HT-29 (cell line): ENCODE measurements at places on chromosomes 2 and 18. TPM values are rescaled to one million over a fixed set of nuclear protein-coding genes. Genes with fewer than 3 reads are reported as not detected.
A peak's percentile ranks its signal among the peaks of the same experiment; 100 is the strongest.

The MALL gene
- total RNA-seq: 82.0 and 83.0 TPM in 2 replicates

The NRP2 gene
- total RNA-seq: 1.1 and 1.2 TPM in 2 replicates

The DCDC2C gene
- total RNA-seq: not detected in 2 replicates

The SIX3 gene
- not detected in 2 replicates for total RNA-seq

DNA sequence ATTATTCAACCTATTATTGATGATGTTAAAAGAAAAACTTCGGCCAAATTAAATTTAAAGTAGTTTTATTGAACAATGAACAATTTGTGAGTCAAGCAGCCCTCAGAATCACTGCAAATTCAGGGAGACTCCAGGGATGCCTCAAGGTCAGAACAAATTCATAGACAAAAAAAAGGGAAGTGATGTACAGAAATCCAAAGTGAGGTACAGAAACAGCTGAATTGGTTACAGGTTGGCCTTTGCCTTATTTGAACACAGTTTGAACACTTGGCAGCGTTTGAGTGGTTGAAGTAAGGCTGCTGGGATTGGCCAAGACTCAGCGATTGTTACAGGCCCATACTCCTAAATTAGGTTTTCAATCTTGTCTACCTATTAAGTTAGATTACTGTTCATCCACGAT, 47.4 kb upstream of the DSG1 start:
- DNase-seq: no peak

DNA sequence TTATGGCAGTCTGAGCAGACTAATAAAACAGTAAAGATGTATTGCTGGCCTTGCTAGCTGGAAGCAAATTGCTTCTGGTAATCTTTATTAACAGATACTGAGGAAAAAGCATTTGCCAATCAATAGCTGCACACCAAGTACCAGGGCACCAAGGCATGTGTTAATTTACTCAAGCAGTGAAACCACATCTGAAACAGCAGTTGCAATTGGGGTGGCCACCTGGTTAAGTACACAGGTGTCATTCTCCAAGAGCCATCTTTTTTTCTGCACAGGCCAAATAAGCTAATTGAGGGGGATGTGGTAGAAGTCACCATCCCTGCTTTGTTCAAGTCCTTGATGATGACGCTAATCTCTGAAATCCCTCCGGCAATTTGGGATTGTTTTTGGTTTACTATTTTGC, 8.6 kb upstream of the SEH1L start:
- no peak for DNase-seq

DNA sequence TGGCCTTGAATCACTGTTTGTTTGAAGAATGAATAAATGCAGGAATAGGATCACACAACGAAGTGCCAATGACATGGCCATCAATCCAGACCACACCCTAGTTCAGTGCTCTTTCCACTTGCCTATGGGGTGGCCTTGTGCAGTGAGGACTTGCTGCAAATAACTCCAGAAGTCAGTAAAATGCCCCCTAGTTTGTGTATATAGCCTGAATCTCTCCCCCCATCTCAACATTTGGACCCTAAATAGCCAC, 299 bp downstream of the FABP1 start:
- no peak for DNase-seq

DNA sequence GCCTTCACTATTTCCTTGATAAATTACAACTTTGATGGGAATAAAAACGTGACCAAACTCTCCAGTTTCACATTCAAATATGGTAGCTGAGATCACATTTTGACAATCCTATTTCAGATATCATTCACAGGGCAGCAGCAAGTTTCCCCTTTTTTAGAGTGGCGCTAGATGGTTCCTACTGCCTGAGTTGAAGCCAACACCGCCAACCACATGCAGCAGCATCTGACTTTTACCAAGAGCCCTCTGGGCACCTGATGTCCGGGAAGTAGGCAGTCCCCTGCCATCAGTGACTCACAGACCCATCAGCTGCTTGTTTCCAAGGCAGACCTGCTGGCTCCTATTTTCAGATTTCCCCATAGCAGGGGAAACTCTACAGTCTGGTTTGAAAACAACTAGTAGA, 4.0 kb upstream of the MREG start:
- DNase-seq: no peak

GRCh38 chr18:75269124-75269680, 58.6 kb downstream of the TSHZ1 start:
- DNase-seq: no peak

The PDE11A gene
- not detected in 2 replicates for total RNA-seq

- DNase-seq: no peak
Measured at GRCh38 chr2:149271575-149271974, 58.8 kb upstream of the LYPD6 start.

GRCh38 chr2:186559848-186560247, 30.0 kb upstream of the ITGAV start:
- DNase-seq: no peak

The REG3A gene
- not detected in 2 replicates for total RNA-seq

DNA sequence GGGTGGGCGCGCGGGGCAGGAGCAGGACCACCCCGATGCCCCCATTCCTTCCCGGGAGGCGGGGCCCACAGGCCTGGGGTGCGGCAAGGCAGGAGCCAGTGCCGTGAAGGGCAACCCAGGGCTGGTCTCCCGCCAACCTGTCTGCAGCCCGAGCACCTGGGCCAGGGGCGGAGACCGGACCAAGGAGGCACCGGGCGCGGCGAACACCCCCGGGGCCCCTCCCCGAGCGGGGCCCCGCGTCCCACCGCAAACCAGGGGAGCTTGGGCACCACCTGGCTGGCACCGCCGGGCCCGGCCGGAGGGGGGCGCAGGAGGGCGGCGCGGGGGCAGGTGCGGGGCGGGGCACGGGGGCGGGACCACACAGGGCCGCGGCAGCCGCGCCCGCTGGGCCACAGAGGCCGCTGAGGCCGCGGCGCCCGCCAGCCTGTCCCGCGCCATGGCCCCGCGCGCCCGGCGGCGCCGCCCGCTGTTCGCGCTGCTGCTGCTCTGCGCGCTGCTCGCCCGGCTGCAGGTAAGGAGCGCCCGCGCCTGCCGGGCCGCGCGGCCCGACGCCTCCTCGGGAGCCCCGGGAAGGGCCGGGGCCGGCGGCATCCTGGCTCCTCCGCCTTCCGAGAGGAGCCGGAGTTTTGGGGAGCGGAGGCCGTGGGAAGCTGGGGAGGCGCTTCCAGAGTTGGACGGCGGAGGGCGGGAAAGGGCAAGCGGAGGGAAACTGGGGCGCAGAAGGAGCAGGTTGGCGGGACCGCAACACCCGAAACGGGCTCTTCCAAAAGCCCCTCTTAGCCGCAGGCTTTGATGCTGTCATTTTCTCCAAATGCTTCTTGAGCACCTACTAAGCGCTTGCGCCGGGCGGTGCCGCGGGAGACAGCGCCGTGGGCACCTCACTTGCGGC, at the start of gene TNFRSF11A:
Gene TNFRSF11A, plus strand, starts transcription at position 394 of the 889 bp plus-strand sequence. Its CDS starts 43 bp downstream, at position 437.
- DNase-seq: peak; percentile 48

DNA sequence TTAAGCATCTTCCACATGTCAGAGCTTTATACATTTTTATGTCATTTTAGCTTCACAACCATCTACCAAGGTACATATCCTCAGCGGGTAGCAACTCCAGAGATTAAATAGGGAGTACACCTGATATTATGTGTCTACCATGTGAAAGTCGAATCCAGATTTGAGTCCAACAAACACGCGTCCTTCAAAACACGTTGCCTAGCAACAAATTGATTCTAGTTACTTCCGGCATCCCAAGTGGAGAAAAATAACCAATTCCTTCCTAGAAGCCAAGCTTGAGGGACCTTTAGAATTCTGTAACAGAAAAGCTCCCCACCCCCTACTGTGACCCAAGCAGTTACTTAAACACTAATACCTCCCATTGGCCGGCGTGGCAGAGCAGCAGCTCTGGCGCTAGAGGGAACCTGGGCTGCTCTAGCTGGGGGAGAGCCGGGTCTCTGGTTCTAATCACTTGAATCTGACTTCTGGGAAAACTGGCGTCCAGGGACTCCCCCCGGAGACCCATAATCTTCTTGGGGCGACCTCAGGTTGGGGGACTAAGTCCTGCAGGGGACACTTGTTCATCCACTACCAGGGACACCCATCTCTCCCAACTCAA, at the start of gene ERICH2:
Gene ERICH2, plus strand, starts transcription at position 371 of the 598 bp plus-strand sequence. CDS start 304 bp downstream, outside the sequence.
- DNase-seq: peak; percentile 72

DNA sequence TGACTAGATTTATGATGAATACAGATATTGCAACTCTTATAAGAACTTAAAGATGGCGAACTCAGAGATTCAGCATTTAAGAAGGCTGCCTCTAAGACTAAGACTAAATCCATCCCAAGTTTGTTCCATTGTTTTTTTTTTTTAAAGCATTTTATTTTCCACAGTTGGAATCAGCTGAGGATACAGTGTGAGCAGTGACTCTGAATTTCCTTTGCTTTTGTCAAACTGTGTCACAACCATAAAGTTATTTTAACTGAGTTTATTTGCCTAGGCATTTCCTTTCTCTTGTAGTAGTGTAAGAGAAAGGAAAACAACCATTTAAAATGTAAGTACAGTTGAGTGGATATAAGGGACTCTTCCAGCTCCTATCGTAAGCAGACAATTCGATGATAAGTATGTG, 63.9 kb downstream of the ZEB2 start:
- DNase-seq: no peak

The DLGAP1 gene
- 0.08 and 0.53 TPM in 2 replicates for total RNA-seq

GRCh38 chr2:5524551-5524950, 167.6 kb upstream of the SOX11 start:
- no peak for DNase-seq

The NDUFV2 gene
- 135 and 152 TPM in 2 replicates for total RNA-seq

DNA sequence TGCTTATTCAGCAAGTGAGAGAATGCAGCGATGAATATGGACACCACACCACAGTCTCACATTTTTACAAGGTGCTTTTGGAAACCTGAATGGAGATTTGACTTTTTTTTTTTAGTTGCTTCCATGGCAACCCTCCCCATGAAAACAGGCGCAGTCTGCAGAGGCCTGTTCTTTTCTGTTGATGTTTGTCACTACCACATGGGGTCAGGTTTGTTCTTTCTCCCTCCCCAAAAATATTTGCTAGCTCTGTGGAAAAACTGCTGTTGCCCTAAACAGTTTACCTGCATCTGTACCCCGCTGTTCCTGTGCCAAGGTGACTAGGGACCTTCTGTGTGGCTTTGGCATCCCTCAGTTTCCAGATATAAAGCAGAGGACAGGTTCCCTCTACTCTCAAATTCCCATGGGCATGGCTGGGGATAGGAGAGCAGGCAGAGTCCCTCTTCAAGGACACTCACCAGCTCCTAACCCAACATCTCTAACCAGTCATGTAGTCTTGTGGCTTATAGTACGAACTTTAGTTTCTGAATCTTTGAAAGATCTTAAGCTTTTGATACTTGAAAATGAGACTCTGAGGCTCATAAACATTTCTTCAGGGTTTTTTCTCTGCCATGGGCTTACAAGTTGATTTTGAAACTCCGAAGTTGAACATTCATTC, 14.7 kb upstream of the MAPRE2 start:
- DNase-seq: no peak

The CNGA3 gene
- not detected in 2 replicates for total RNA-seq

The SLC16A14 gene
- total RNA-seq: 0.23 TPM in 1 of 2 replicates, not detected in the other

DNA sequence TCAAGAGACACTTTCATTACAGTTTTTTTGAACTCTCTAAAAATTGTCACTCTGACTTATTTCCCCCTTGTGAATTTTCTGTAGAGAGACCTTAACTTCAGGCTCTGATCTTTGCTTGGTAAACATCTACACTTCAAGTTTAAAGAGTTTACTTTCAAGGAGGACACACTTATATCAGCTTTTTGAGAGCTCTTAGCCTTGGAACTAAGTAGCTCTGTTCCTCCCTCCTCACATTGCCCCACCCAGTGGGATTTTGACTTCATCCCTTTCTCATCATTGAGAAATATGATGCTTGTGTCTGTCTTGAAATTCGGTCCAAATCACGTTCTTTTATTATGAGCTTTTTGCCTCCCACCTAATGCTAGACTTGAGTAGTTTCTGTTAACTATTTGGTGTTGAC, 433.4 kb upstream of the MEIS1 start:
- no peak for DNase-seq

The QPCT gene
- total RNA-seq: 54.2 and 54.3 TPM in 2 replicates

DNA sequence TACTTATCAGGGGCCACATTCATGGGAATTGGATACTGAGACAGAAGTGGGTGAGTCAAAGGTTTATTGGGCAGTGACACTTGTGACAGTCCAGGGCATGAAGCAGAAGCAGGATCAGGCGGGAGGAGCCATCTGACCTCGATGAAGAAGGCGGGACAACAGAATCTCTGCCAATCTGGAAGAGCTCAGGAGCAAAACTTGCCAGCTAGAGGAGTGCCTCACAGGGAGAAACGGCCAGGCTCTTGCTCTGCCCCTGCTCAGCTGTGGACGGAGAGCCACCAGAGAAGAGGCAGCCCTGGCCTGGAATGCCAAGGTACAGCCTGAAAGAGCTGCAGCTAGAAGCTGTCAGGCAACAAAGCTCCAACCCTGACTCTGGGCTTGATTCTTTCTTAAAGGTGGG, 16.9 kb downstream of the DAW1 start:
- peak; percentile 41 for DNase-seq

DNA sequence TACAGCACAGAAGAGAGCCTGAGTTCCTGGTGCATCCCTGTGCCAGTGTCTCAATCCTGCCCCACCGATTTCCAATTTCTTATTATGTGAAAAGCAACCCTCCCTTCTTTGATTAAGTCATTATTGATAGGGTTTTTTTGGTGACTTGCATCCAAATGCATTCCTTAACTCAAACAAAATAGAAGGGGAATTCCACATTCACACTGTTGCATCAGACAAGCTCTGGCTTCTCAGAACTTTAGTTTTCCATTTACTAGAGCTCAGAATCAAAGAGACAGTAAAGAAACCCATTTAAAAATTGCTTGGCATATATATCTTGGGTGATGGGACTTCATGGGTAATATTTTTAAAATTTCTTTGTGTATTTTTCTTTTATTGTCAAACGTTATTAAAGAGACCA, 13.8 kb upstream of the TMEM200C start:
- no peak for DNase-seq

GRCh38 chr2:37544591-37545031, 126.8 kb downstream of the CDC42EP3 start:
- DNase-seq: no peak

DNA sequence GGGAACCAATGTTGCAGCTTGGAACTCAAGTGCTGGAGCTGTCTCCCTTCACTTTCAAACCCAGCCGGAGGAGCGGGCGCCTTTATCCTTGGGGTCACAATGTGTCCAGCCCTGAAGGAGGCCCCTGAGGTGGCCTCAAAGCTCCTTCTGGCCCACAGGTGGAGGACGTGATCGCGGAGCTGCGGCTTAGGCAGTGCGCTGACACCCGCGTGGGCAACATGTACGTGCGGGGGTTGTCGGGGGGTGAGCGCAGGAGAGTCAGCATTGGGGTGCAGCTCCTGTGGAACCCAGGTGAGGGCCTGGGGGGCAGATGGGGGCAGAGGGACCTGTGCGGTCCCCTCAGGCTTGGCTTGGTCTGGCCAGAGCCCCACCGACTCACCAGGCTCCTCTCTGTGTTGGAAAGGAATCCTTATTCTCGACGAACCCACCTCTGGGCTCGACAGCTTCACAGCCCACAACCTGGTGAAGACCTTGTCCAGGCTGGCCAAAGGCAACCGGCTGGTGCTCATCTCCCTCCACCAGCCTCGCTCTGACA, 13.5 kb downstream of the ABCG8 start:
- no peak for DNase-seq

- DNase-seq: peak; percentile 73
Measured at GRCh38 chr2:152635635-152636298, 81.5 kb downstream of the PRPF40A start.

The ALPI gene
- not detected in 2 replicates for total RNA-seq

The PAIP2B gene
- total RNA-seq: 1.8 and 2.2 TPM in 2 replicates

The LRP1B gene
- not detected in 2 replicates for total RNA-seq
